Neural progenitor cell (in vitro differentiated cells): ENCODE measurements at places on chromosomes 5 and 9.

DNA sequence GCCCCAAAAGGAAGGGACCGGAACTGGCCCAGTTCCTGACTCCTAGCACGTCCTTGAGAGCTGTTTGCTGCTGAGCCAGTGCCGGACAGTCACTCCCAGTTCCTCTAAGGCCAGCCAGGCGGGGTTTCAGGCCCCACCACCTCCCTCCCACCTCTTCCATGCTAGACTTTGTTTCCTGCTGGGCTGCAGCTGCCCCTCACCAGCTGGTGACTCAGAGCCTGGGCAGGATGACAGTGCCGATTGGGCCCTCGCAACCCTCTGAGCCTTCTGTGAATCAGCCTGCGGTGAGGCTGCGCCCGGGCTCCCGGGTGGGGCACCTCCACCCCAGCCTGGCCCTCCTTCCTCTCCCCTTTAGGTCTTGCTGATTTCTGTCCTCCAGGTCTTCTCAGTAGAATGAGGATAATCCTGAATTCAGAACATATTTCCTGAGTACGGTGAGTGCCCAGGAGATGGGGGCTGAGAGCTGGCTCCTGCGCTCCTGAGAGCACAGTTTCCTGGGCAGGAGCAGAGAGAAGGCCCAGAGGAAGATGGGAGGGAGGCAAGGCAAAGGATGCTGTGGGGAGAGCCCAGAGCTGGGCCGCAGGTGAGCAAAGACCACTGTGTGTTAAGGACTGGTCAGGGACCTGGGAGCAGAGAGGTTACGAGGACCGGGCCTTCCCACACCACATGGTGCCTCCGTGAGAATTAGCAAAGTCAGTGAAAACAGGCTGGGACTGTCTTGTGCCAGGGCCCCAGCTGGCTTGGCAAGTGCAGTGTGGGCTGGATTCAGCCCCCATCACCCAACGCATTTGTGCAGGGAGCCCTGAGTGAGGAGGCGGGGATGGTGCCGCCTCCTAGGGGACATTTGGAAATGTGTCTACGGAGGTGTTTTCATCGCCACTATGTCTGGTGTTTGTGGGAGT, 32.9 kb upstream of the STXBP1 start:
- DNase-seq: peak; percentile 80

DNA sequence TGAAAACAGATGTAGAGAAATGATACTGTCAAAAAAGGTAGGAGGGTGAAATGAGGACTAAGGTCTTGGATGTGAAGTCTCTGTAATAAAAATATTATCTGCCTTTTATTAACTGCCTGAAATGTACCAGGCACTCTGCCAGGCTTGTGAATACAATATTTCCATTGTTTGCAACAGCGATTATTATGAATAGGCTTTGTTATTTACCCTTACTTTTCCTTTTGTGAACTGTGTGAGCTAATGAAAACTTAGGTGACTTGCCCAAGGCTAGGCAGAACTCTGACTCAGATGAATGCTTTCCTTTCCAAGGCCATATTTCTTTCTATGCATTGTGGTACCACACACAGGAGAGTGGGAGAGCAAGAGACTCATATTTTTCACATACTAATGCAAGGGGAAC, 204.1 kb downstream of the CDH12 start:
- DNase-seq: no peak

- DNase-seq: no peak
Measured at GRCh38 chr5:157978061-157978460, 119.1 kb upstream of the CLINT1 start.

DNA sequence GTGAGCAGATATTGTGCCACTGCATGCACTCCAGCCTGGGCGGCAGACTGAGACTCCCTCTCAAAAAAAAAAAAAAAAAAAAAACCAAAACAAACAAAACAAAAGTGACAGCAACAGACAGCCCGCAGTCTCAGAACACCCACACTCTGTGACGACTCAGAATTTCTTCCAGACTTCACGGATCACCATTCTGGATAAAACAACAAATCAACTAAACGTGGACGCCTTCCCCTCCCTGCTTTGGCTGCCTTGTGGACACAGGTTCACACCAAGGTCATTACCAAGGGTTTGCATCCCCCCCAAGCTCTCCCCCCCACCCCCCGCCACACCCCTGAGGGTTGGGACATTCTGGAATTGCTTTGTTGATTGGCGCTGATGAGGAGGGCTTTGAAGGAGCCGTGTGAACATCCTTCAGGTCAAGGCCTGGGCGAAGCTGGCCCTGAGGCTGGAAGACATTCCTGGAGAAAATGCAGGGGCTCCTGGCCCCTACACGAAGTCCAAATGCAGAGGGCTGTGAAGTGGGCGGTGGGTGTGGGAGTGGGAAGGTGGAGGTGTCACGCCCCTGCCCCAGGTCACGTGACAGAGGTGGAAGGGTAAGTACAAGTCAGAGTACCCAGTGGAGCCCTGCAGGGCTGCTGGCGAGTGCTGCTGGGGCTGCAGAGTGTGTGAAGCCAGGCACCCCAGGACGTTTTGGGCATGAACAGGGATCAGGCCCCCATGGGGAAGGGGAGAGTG, 10.1 kb downstream of the LCN10 start:
- no peak for DNase-seq

GRCh38 chr5:173035904-173036707, 20.0 kb upstream of the CREBRF start:
- no peak for DNase-seq

DNA sequence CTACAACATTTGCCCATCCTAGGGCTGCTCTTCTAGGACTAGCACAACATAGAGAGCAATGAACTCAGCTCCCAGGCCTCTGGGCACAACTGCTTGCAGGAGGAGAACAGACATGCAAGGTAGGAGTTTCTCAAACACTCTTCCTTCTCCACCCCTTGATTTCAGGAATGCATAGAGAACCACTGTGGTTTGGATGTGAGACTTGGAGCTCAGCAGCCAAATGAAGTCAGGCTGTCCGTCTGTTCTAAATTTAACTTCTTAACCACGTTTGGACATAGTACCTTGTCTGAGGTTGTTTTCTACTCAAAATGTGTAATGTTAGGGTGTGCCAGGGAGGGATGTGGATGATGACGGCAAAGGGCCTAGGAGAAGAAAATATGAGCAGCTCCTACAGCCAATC, 515.1 kb upstream of the TNC start:
- DNase-seq: no peak

- peak; percentile 39 for DNase-seq
Measured at GRCh38 chr9:33517373-33517772, 6.7 kb upstream of the ANKRD18B start.

GRCh38 chr9:19564396-19565061, 155.7 kb downstream of the ACER2 start:
- no peak for DNase-seq

DNA sequence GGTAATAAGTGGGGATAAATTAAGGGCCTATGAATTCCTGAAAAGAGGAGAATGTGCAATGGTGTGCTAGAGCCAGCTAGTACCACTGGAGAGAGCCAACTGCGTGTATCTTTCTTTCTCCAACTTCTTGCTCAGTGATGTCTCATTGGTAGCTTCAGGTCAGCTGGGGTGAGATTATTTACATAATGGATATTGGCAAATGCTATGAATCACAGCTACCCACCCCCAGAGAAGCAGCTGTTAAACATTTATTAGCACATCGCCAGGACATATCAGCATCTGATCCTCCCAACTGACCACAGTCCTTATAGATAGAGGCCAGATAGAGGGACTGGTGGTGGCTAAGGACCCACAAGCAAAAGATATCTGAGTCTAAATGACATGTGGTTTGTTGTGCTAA, 421.3 kb downstream of the ACTL7B start:
- no peak for DNase-seq
